ENCODE measurements at places on chromosomes 3 and 15.

DNA sequence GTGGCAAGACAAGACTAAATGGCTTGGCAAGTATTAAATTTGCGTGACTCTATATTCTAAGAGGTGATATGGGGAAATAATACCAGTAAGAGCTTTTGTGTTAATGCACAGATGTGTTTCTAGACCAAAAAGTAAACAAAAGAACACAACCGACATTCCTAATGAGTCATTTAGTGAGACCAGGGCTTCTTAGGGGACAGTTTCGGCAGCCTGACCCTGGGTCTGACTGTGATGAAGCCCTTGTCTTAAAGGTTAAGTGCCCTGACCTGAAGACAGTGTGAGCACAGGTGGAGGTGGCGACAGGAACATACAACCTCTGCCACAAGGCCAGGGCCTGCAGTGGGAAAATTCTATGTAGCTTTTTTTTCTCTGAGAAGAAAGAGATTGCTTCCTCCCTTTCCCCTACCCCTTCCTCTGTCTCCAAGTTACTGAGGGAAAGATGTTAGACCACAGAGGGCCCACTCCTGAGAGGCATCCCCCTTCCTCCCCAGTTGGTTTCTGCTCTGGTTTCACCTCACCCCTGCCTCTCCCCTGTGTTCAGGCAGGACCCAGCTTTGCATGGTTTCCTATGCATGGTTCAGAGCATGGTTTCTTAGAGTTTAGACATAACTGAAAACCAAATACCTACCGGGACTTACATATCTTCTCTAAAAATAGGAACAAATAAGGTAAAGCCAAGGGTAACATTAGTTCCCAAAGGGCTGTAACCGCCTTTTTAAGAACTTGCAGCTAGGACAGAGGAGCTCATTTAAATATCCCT lies 24.8 kb upstream of the CMTM7 start:
- no peak for DNase-seq

GRCh38 chr3:8702560-8702959 lies 31.0 kb upstream of the CAV3 start:
- DNase-seq = no peak

- no peak for DNase-seq
Observed at GRCh38 chr3:113533534-113533892, 1.2 kb downstream of the SIDT1 start.

DNA sequence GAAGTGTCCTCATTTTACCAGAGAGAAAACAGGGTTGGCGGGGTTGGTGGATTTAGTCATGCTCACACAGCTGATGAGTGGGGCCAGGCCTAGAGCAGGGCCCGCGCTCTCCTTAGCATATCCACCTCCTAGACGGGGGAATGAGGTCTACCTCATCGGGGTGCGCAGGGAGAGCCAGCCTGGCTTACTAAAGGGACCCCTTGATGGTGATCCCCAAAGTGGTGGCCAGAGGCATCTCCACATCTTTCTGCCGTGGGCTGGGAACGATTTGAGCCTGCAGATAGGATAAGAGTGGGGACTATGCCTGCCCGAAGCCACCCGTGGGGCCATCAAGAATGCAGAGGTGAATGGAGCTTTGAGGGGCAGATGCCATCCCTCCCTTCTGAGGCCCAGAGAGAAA lies 69.4 kb downstream of the UMPS start:
- DNase-seq = no peak

DNA sequence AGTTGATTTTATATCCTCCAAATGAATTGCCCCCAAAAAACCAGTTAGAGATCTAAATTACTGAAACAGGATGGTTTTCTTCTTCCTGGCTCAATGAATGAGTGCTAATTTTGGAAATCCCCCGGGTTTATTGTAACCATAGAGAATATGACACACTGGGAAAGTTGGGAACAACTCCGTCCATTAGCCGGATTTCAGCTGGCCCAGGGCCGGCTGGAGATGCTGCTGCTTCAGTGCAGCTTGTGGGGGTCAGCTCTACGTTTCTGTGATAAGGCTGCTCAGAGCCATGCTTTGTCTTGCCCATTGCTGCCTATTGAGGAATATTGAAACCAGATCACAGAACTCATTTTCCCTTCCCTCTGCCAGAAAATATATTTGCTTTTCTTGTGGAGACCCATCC lies 20.3 kb downstream of the GYG1 start:
- no peak for DNase-seq

Measured in left renal cortex interstitium (tissue), 4 donors.